ENCODE measurements at places on chromosomes 13 and 19. TPM values are rescaled to one million over a fixed set of nuclear protein-coding genes. Genes with fewer than 3 reads are reported as not detected.

Gene BEST2
- total RNA-seq, result 1.4 TPM

Gene PRR19
- 2.7 TPM for total RNA-seq

Gene CACNG8
- 4.8 TPM for total RNA-seq

Gene RNF17
- total RNA-seq, result not detected

Gene FFAR2
- not detected for total RNA-seq

Gene ZNF837
- total RNA-seq, result 3.8 TPM

Gene ATP7B
- total RNA-seq, result 17.6 TPM

Gene OR7C1
- not detected for total RNA-seq

Measured in endodermal cell (in vitro differentiated cells).